T-helper 1 cell (primary cell): ENCODE measurements at places on chromosomes 2 and 18.
A peak's percentile ranks its signal among the peaks of the same experiment; 100 is the strongest.

- DNase-seq: no peak
Observed at GRCh38 chr18:76927223-76927725, 104.9 kb downstream of the ZNF236 start.

GRCh38 chr2:66430505-66431273 lies 4.2 kb upstream of the MEIS1 start:
- DNase-seq: no peak

DNA sequence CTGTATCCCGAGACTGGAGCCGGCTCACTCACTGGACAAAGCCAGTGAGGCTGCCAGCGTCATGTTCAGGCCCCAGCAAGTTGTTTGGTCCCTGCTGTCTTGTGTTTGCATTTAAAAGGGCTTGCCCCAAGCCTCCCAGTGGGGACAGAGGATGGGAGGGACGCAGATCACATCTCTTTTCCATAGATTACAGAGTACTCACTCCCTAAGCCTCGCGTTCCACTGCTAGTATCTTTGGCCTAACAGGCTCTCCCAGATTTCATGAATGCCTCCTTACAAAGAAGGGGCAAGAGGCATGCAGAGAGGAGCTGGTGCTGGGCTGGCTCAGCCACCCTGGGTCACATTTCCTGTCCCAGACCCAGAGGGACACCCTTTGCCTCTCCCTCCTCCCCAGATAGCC lies 59.1 kb downstream of the CMPK2 start:
- no peak for DNase-seq

DNA sequence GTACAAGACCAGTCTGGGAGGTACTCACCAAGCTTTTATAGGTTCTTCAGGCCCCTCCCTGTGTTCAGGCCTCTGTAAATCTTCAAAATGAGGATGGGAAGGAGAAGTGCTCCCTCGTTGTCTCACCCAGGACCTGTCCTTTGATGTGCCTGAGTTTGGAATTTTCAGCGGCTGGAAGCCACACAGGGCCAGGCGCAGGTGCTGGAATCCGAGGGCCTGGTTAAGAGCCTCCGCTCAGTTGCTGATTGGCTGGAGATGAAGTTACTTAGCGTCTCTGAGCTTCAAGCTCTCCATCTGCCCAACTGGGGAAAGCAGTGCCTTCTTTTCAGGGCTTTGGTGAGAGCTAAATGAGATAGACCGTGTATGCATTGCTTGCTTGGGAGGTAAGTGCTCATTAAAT lies 30.0 kb downstream of the HJURP start:
- DNase-seq: no peak

- no peak for DNase-seq
Observed at GRCh38 chr2:175854129-175854528, 147.9 kb downstream of the LNPK start.

DNA sequence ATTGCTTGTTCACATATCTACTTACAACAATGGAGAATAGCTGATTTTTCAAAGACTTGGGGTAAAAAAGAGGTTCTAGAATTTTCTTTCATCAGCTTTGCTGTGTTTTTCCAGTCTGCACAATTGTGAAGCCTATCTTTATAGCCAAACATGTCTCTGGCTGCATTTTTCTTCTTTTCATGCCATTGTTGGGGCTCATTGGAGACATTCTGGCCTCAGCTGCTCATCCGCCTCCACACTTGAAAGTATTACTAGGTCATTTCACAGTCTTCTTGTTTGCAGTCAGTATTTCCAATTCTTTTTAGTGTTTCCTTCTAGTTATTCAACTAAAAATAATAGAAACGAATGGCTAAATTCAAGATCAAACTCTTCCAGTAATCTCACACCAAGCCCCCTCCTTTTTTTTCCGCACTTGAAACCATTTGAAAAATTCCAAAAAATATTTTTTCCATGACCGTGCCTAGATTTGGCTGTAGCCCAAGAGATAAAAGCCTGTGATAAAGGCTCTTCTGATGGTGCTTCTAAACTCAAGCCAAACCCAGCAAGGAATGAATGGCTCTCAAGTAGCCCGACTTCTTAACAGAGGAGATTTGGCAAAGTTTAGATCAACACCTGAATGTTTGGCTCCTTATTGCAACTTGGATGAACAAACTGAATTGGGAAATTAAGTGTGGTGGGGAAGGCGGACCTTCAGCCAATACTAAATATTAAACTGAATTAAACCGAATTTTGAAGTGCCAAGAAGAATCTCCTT lies 103.4 kb downstream of the NRP2 start:
- DNase-seq: no peak

- no peak for DNase-seq
Observed at GRCh38 chr2:27583390-27583915, 611 bp downstream of the ZNF512 start.

GRCh38 chr2:16656784-16657391 lies 8.7 kb downstream of the CYRIA start:
- no peak for DNase-seq

DNA sequence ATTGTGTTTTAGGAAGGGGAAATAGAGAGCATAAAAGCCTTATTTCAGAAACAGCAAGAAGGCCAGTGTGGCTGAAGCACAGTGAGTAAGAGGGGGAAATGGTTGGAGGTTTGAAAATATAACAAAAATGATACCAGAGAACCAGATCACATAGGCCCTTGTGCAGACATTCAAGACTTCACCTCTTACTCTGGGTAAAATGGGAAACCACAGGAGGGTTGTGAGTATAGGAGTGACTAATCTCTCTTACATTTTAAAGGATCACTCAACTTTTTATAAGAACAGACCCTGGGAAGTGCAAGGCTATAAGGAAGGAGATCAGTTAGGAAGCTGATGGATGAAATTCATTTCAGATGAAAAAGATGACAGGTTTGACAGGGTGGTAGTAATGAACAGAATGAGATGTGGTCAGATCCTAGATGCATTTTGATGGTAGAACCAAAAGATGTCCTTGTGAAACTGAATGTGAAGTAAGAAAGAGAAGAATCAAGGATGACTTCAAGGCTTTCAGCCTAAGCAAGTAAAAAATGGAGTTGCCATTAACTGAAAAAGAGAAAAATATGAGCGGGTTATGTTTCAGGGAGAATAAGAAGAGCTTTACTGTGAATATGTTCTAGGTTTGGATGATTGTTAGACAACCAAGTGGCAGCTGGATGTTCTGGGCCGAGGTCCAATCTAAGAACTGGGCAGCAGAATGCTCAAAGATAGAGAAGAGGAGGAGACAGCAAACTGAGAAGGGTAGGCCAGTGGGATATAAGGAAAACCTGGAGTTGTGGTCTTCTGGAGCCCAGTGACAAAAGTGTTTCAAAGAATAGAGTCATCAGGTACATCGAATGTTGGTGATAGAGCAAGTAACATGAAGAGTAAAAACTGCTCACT lies 65.1 kb downstream of the USP40 start:
- peak; percentile 40 for DNase-seq

DNA sequence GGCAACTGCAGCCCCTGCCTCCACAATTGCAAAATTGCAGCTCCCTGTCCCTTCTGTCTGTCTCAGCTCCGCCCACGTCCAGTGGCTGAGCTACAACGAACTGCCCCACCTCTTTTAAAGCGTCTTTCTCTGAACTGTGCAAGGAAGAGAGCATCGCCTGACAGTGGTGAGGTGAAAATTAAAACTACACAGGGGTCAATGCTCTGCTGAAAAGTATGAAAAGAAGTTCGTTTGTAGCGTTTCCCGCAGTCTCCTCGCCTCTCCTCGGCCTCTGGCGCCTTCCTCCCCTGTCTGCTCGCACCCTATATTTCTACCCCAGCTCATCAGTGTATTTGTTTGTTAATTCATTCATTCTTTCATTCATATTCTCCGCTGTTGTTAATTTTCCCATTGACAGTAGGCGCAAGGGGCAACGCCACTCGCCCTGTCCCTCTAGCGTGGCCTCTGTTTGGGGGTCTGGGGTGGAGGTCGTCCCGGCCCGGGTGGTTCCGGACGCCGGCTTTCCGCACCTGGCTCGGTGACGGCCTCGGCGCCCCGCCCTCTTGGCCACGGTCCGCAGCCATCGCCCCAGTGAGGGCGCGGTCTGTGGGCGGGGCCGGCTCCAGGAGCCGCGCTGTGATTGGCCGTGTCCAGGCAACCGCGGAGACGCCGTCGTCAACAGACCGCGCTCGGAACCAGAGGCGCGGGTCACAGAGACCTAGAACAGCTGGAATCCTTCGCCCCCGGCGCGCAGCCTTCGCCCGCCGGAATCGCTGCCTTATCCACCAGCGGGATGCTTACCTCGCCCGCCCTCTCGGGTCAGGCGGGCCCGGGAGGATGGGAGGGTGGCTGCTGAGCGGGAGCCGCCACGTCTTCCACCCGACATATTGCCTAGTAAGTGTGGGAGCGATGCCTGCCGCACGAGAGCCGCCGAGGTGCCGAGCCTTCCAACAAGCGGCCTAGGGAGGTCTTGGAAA lies at the start of gene VWA3B:
Gene VWA3B, plus strand, starts transcription at position 677 of the 956 bp plus-strand sequence. CDS start 5,926 bp downstream, outside the sequence.
- DNase-seq: no peak

- no peak for DNase-seq
Observed at GRCh38 chr2:168183308-168183997, 63.9 kb downstream of the STK39 start.

- DNase-seq: no peak
Observed at GRCh38 chr2:121232626-121233265, 52.3 kb downstream of the TFCP2L1 start.

- DNase-seq: peak; percentile 71
Observed at GRCh38 chr2:317501-318424, 29.9 kb upstream of the ALKAL2 start.

DNA sequence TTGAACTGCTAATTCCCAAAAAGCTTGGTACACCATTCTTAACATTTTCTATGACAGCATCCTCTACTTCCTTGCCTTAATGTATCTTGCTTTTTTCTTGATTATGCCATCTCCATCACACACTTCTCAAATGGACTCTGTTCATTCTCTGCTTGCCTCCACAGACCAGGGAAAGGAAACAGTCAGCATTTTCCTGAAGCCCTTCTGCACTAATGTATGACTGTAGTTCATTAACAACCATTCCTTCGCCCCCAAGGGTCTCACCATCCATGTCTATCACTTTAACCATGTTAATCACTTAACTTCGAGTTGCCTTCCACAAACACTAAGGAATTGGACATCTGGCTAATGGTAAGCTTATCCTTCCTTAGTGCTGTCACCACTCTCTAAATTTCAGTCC lies 54.8 kb downstream of the COBLL1 start:
- DNase-seq: no peak

DNA sequence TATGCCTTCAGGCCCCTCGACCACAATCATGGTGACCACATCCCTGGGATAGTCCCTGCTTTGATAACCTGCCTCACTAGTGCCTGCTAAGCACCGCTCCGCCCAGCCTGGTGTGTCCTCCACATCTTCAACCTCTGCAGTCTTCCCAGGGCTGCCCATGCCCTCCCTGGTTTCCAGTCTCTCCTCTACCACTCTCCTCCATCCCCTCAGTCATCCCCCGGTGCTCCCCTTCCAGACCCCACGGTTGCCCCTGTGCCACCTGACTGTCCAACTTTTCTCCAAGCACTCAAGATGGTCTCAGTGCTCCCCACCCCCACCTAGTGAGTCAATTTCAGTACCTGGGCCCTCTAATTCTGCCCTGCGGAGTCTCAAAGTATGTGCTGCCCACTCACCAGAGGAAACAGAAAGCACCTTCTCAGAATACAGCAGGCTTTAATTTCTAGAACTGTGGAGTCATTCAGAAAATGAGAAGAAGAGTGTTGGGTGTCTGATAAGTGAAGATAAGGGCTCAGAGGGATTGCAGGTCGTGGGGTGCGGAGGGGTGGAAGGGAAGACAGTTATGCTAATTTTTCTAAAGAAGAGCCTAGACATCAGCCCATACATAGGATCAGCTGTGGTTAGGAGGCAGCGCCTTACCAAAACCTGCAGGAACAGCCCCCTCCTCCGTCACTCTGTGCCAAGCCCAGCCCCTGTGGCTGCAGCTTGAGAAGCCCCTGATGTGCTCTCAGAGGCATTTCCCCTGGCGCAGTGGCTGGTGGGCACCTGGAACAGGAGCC lies 53.6 kb upstream of the CAB39 start:
- no peak for DNase-seq

DNA sequence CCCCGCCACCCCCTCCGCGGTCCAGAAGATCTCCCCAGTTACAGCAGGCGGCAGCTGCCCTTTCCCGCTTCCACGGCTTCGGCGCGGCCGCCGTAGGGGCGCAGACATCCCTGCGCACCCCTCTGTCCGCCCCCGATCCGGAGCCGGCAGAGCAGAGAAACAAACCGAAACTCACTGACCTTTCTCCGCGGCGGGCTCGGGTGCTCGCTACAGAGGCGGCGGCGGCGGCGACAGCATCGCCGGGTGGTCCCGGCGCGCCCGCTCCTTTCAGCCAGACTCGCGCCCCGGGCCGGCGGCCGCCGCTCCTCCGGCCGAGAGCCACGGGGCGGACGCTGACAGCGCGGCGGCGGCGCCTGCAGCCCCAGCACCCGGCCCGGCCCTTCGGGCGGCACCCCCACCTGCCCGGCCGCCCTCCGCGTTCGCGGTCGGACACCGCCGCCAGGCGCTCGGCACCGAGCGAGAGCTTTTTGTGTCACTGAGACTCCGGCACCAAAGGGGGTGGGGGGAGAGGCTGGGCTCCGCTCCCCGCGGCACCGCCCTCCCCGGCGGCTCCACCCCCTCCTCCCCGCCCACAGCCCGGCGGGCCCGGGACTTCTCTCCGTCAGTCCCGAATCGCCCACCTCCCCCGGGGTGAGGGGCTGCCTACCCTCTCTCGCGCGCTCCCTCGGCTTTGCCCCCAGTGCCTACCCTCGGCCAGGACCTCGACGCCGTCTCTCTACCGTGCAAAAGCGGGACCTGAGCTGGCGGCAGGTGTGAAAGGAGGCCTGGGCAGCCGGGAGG lies 1.4 kb upstream of the RNF152 start:
- DNase-seq: peak; percentile 59

DNA sequence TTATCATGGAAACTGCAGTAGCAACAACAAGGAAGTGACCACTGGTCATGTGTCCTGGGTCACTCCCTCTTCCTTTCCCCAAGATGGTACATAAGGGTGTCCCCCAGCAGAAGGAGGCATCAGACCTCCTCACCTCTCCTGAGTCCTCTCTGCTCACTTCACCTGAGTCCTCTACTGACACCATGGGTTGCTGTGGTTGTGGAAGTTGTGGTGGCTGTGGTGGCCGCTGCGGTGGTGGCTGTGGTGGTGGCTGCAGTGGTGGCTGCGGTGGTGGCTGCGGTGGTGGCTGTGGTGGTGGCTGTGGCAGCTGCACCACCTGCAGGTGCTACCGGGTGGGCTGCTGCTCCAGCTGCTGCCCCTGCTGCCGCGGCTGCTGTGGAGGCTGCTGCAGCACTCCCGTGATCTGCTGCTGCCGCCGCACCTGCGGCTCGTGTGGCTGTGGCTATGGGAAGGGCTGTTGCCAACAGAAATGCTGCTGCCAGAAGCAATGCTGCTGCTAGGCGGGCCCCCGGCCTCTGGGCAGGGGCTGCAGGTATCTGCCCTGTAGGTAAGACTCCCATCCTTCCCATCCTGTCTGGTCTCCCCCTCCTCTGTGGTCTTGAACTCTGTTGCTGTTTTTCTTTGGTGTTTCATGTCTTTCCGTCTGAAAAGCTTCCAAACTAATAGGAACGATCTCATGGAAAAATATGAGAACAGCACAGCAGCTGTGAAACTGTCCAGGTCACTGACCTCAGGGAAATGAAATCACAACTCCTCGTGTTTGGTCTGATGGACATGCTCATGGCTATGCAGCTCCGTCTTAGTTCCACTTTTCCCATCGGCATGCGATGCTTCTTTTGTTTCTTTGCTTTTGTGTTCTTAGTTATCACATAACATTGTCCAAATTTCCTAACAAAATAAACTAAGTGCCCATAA lies at the start of gene SCYGR4:
Gene SCYGR4, plus strand, starts transcription at position 183 of the 915 bp plus-strand sequence. Its CDS starts 0 bp downstream, at position 183.
- DNase-seq: no peak

- DNase-seq: no peak
Observed at GRCh38 chr2:163934131-163934530, 198.3 kb upstream of the FIGN start.
